ENCODE measurements at places on chromosomes 4 and X.

DNA sequence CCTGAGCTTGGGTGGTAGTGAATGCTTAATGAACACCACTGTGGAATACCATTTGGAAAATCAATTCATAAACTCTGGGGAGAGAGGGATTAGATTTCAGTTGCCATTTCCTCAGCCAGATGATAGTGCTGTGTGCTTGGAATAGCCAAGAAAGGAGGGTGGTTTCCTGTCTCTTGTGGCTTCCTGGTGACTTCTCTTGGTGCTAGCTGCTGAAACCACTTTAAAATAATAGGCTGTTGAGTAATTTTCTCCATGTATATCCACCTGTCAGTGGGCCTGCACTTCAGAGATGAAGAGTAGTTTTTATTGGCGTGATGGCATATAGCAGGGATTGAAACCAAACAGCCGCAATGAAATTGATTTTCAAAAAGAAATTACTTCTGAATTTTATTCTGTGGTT lies 11.8 kb downstream of the EDA start:
- no peak for DNase-seq

- no peak for DNase-seq
These were observed 642.1 kb upstream of the TENM3 start for GRCh38 chr4:181601103-181601502.

DNA sequence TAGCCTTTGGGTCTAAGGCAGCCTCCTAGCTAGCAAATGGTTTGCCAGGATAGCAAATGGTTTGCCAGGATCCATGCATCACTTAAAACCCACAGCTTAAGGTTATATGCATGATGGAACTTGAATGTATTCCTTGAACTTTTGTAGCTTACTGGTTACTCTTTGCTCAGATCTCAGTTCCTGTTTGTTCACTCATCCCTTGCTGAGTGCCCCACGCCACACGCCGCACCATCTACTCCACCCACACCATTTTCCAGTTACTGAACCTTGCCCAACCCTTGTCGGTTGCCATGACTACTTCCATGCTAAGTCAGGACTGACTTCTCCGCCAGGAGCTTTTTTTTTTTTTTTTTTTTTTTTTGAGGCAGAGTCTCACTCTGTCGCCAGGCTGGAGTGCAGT lies 29.5 kb upstream of the XIAP start:
- peak; percentile 18 for DNase-seq

DNA sequence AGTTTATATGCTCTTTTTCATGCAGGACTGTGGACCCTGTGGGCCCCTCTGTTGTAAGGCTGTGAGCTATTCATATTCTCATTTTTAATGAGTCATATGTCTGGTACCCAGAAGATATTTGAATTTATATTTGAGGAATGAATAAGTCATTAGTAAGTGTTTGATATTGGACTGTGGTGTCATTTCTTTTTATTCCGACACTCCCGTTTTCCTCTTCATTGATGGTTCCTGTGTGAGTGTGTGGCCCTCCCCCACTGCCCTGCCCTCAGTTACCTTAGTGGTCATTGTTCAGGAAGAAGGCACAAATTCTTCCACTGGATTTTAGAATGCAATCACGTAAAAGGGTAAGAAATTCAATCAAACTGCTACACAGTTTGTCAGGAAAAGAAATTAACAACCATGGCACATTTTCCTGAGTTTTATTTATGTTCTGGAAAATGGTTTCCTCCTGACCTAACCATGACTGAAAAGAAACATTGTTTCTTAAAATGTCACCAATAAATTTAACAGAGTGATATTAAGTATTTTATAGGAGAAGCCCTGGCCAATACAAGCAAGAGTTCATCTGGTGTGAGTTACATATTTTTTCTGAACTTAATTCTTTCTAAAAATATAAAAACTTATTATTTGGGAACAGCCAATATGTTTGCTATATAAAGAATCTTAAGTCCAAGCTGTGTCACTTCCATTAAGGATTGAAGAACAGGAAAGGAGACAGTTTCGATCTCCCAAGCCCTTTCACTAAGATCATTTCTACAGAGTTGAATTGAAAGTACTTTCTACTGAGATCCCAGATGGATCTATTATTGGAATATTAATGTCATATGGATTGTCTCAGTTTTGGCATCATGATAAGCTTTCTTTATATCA lies 370.5 kb upstream of the ANXA10 start:
- no peak for DNase-seq

- DNase-seq, result no peak
These were observed 24.2 kb downstream of the IQSEC2 start for GRCh38 chrX:53257166-53257565.

GRCh38 chr4:173397604-173398003 lies 1.3 kb downstream of the SCRG1 start:
- no peak for DNase-seq

GRCh38 chr4:169305651-169306050 lies 34.9 kb upstream of the SH3RF1 start:
- no peak for DNase-seq

DNA sequence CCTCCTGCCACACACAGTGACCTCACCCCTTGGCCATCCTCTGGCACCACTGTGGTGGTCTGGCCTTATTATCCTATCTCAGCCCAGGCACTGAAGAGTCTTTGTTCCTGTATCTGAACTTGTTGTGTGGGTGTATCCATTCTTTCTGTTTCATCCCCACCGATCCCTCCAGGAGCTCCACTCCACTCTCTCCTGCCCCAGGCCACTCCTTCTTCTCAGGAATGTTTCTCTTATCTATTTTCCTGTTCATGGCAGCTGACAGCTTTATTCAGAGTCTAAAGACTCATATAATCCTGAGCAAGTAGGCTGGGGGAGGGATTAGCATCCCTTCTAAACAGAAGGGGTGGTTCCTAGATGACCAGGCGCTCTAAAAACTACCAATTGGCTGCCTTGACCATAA lies 150.0 kb downstream of the ANAPC10 start:
- no peak for DNase-seq

DNA sequence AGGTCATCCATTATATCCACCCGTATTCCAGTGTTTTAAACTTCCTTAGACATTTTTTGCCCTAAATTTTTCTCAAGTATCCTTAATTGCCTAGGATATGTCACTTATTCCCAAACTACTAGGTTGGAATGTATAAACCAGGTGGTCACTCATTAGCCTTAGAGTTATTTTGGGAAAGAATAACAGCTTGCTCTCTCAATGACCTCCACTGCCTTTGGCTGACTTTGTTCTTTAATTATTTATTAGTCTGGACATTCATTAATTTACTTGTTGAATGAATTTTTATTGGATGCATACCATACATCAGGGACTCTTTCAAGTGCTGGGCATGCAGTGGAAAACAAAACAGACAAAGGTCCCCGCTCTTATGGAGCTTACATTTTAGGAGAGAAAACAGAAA lies 609.3 kb upstream of the IGFBP7 start:
- no peak for DNase-seq

DNA sequence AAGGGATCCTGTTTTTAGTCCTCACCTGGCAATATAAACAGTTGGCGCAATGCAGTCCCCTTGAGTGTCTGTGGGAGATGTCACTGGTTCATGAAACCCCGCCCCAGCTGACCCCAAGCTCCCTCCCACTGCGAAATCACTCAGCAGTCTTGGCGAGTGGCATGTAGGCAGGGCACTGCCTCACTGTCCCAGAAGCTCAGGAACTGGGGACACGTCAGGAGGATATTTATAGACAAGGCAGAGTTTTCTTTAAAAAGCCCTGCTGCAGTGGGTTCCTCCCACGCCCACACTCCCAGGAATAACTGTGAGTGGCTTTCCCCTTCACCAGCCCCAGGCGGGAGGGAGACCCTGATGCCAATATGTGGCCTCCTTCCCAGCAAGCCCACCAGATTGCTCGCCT lies 44.3 kb upstream of the PPP2R2C start:
- no peak for DNase-seq

DNA sequence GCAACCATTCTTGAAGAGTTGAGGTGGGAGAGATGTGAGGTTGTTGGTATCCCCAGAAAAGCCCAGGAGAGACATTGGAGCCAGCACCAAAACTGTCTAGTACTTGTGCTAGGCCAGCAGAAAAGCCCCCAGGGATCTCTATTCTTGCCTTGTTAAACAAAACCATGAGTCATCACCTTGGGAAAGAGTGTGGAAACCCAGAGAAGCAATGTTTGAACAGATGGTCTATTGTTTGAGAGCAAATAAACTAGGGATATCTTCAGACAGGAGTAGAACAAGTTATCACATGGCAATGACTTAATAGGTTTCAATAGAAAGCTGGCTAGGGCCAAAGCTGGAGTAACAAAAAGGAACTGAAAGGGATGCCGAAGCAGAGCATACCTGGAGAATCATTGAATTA lies 195.7 kb upstream of the CASK start:
- no peak for DNase-seq

DNA sequence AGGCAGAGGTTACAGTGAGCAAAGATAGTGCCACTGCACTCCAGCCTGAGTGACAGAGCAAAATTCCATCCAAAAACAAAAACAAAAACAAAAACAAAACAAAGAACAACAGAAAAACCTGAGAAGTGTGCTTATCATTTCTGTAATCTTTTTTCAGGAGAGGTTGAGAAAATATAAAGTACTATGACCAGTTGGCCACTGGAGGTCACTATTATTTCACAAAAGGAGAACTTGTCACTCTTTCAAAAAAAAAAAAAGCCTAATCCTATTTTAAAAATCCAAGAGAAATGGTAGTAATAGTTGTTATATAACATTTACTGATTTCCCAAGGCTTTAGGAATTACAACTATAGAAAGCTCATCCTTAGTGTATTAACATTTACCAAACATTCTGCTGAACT lies 24.9 kb upstream of the RNF150 start:
- DNase-seq, result peak; percentile 6

GRCh38 chrX:19807414-19807813 lies 80.0 kb downstream of the SH3KBP1 start:
- DNase-seq, result no peak

DNA sequence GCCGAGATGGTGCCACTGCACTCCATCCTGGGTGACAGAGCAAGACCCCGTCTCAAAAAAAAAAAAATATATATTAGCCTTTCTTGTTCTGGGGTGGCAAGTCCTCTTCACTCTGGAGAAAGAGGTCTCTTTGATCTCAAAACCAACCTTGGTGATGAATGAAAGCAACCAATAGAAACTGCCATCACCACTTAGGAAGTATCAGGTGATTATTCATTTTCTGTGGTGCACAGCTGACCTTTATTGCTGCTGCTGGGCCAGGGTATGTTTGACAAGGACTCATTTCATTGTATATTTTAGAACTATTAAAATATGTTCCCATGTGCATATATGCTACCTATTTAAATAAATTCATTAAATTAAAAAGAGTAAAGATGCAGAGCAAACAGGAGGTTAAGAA lies 76.0 kb upstream of the KIT start:
- no peak for DNase-seq

- no peak for DNase-seq
These were observed 61.5 kb downstream of the CASP3 start for GRCh38 chr4:184587701-184588100.

DNA sequence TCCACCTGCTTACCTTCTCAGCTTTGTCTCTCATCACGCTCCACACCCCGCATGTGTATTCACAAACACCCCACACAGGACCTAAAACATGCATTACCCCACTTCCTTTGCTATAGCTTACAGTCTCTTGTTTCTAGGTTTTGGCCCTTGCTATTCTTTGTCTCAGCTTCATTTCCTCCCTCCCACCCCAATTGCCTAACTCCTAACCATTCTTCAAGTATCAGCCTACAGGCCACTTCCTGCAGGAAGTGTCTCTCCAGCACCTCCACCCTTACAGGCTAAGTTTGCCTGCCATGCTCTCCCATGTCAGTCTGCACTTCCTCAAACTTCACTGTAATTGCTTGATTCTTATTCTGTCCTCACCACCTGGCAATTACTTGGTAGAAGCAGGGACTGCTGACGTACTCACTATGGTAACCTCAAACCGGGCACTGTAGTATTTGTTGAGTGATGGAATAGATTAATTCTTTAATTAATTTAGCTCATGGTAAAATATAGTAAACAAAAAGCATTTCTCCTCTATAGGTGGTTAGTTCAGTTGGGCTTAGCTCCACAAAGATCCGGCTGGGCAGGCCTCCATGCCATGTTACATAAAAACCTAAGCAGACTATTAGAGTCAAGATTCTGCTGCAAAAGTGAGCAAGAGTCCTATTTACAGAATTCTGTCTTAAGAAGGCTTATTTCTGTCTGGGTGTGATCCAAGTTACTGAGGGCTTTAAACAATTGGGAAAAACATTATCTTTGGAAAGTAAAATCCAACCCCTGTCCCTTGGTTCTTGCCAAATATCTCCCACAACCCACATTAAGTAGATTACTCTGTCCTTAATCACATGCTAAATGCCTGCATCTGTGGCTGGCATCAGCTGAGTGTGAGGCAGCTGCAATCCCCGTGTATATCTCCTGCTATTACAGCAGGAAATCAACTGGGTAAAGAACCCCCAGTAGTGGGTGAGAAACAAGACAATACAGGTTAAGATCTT lies 124.7 kb upstream of the CPEB2 start:
- DNase-seq, result no peak

GRCh38 chrX:153974003-153974725 lies 1.6 kb downstream of the TMEM187 start:
- no peak for DNase-seq

GRCh38 chr4:186137196-186137794 lies 32.8 kb downstream of the FAM149A start:
- no peak for DNase-seq

All from HuH-7.5 (cell line).